ENCODE measurements at places on chromosomes 1 and 21.

GRCh38 chr1:239044829-239045228 is 341.5 kb upstream of the CHRM3 start:
- DNase-seq = no peak

DNA sequence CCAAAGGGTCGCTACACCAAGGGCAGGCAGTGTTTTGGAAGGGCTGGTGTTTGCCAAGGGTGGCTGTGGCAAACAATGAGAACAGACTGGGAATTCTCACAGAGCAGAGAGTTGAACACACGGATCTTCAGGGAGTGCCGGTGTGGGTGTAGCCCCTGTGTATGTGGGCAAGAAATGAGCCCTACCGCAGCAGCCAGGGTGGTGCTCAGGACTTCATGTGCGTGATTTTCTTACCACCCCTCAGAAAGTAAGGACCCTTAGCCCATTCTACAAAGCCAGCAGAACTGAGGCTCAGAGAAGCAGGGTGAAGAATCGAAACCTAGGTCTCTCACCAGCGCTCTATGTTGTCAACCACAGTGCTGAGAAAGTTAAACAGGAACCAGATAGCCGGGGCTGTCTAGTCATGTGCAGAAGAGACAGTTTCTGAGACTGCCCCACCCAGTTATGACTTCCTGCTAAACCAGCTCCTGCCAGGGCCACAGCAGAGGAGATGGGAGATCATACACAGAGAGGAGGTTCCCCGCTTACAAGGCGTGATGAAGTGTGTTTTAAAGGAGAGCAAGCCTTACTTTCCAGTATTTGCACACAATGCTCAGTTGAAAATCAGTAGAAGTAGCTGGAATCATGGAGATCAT is 21.9 kb upstream of the MORC3 start:
- DNase-seq = peak; percentile 82

DNA sequence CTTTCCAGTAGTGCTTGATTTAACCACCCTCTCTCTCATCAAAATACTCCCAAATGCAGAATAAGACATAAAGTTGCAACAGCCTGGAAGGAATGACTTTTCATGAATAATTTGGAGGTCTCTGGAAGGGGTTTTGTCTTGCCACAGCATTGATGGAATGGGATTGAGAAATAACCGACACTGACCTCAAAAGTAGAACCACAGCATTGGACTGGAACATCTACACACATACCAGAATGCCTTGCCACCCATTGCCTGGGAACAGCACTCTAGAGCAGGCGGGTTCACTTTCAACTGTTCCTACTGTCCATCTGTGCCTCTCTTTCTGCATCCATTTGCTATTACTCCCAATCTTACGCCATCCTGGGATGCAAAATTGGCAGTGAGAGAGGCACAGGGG is 149.1 kb upstream of the USP24 start:
- DNase-seq = no peak

- DNase-seq = peak; percentile 4
Measured at GRCh38 chr1:182752077-182752988, 37.2 kb upstream of the NPL start.

DNA sequence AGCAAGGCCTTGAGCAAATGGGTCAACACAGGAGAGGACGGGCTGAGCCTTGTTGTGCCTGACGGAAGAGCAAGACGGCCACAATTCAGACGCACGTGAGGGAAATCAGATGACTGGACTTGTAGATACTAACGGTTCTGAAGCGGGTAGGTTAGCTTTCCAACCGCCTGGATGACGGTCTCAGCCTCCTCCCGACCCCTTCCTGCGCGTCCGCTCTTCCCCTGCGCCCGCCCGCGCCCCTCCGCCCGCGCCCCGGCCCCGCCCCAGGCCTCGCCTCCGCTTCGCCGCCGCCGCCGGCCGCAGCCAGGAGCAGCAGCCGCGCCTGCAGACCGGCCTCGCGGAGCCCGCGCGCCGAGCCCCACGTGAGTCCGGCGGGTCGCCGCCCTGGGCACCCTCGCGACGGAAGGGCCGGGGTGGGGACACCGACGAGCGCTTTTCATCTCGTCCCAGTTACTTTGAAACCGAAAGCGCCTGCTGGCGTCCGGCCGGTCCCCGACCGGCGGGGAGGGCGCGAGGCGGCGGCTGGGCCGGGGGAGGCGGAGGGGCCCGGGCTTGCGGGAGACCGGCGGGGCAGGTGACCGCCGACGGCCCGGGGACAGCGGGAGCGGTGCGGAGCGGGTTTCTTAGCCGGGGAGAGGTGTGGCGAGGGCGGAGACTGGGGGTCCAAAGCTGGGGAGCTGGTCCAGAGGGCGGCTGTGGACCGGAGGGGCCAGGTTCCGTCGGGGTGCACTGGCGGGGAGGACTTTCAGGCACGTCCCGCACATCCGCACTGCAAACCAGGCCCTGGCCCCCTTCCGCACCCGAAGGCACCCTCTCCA is at the start of gene TRAF5:
TSS of gene TRAF5 (plus strand) at position 306 of the 818 bp plus-strand sequence. CDS start 26,407 bp downstream, outside the sequence.
- DNase-seq = peak; percentile 39

DNA sequence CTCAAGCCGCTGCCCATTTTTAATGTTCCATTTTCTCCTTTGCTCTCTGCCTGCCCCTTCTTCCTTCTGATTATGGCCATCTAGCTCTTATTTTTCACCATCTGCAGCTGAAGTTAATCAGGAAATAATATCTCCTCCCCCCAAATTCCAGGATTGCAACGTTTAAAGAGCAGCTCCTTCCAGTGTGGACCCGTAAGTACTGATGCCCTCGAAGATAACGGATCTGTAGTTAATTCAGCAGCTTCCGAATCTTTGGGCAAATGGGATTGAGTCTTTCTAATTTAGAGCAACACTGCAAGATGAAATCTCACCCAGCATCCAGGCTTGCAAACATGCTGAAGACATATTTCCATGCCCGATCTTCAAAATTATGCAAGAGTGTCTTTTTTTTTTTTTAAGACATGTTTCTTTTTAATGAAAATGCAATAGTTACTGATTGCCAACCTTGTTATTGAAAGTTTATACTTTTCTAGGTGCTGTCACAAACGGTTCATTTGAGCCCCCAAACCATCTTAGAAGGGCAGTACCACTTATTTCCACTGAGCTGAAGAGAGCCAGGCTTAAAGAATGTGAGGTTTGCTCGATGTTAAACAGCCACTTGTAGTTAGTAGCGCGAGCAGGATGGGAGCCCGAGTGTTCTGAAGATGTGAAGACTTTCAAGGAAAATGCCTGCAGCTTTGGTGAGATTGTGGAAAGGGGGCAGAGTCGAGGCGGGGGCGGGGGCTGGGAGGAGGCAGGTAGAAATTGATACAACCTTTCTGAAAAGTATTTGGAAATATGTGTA is 10.9 kb upstream of the RCAN3 start:
- DNase-seq = no peak

GRCh38 chr1:156660752-156661112 is 16.5 kb downstream of the NES start:
- no peak for DNase-seq

- no peak for DNase-seq
Measured at GRCh38 chr1:109814993-109815786, 51.5 kb upstream of the EPS8L3 start.

GRCh38 chr1:183079712-183080388 is 56.6 kb downstream of the LAMC1 start:
- DNase-seq = no peak

GRCh38 chr1:208438112-208438699 is 194.0 kb upstream of the PLXNA2 start:
- DNase-seq = no peak

GRCh38 chr1:110053552-110054428 is 16.7 kb downstream of the ALX3 start:
- DNase-seq = peak; percentile 85

GRCh38 chr1:178278916-178279686 is 185.2 kb downstream of the RASAL2 start:
- peak; percentile 65 for DNase-seq

DNA sequence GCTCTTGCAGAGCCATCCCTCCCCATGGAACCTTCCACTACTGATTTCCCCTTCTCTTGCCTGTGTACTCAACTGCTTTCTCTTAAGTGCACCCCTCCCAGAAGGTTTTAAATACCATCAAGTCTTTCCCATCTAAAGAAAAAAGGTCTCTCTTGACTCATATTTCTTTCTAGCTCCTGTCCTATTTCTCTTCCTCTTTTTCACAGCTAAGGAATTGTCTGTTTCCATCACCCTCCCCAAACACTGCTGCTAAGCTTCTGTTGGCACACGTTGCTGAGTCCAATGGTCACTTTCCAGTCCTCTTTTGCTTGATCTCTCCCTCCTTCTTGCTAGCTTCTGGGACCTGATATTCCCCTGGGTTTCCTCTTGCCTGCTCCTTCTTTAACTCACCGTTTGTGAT is 13.3 kb upstream of the GNL2 start:
- no peak for DNase-seq

- no peak for DNase-seq
Measured at GRCh38 chr1:59173721-59174120, 123.2 kb upstream of the FGGY start.

DNA sequence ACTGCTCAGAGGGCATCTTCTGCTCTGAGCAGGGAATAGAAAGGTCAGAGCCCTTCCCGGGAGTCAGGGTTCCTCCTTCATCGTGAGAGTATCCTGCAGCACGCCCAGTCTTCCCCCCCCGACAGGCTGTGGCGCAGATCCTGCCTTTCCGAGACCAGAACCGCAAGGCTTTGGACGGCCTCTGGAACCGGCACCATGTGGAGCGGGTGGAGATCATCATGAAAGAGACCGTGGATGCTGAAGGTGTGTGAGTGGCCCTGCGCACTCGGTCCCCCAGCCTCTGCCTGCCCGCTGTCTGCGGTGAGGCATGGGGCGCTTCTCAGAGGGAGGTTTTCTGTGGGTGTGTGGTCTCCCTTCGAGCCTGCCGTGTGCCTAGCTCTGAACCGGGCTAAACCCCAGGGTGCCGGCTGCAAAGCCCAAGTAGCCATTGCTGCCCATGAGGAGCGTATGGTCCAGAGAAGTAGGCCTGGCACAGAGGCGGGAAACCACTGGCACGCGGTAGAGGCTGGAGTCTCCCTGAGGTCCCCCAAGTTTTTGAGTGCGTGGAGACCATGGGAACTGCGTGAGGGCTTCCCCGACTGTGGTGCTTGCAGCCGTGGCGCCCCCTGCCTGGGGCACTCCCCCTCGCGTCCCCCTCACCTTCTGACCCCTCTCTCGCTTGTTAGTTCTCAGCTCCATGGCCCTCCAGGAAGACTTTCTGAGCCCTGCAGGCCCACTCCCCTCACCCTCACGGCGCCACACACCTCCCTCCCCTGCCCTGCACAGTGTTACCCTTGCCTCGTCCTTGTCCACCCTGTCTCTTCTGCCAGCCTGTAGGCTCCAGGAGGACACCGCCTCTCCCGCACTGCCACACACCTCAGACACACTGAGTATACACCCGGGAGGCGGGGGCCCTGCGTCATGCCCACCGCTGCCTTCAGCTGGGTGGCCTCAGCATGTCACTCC is 12.5 kb downstream of the H6PD start:
- no peak for DNase-seq

GRCh38 chr1:82485591-82486369 is 685.0 kb downstream of the ADGRL2 start:
- peak; percentile 27 for DNase-seq

DNA sequence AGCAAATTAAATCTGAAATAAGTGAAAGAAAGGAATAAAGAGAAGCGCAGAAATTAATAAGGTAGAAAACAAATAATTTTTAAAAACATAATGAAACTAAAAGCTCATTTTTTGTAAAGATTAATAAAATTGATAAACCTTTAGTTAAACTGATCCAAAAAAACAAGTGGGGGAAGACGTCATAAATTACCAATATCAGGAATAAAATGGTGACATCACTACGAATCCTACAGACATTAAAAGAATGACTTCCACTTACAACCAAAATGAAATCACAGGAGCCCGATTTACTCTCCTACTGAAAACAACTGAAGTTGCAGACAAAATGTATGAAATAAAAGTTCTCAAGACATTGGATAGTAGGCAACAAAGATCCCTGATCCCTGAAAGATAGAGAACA is 68.1 kb upstream of the IFFO2 start:
- no peak for DNase-seq

DNA sequence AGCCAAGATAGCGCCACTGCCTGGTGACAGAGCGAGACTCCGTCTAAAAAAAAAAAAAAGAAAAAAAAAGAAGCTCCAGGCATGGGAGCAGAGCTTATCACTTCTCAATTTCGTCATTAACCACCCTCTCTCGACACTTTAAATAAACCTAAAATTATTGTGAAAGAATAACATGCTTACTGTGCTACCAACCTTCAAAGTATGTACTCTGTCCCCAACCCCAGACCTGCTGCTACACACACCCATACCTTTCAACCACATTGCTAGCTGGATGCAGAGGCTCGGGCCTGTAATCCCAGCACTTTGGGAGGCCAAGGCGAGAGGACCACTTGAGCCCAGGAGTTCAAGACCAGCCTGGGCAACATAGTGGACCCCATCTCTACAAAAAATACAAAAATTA is 38.7 kb downstream of the GNPAT start:
- DNase-seq = no peak

DNA sequence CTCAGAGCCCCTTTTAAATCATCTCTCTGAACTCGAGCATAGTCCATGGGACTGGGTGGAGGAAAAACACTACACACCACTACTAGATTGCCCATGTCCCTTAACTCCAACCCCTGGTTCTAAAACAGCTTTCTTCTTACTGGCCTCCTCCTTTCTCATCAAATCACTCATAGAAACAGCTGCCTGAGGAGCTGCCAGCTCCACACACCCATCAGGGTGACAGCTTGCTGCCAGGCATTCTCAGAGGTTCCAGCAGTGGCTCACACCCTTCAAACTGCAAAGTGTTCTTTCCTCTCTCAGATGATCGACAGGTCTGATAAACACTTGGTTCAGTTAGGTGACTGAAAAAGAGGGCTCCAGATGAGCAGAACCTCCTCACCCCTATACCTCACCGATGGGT is 543.0 kb upstream of the PLXNA2 start:
- no peak for DNase-seq

DNA sequence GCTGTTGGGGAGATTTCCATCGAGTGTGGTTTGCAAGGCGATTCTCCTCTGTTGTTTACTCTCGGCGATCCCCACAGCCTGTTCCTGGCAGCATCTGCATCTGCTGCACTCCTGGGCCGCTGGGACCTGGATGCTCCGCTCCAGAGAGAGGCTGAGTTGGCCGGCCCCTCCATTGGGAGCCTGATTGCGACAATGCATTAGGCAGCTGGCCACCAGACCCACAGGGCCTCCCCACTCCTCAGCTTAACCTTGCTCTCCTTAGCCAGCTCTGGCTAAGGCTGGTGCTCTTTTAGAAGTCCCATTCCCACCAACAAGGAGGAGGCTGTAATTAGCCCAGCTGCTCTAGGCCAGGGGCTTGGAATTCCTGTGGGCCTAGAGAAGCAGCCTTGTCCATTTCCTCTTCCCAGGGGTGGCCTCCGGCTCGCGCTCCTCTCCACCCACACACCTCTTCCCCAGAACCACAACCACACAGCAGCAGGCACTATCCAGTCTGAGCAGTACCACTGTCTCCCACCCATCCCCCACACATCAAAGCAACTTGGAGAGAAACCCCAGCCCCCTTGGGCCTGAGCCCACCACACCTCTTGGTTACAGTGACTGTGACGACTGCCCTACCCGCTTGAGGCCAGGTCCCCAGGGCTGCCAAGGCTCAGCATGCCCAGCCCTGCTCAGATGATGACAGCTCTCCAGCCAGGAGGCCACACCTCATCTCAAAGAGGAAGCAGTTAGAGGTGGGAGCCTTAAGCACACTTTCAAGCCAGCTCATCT is 193.8 kb upstream of the EDN2 start:
- DNase-seq = no peak

Measured in trophoblast cell (in vitro differentiated cells and primary cell).